ENCODE measurements at places on chromosomes 7 and 10. TPM values are rescaled to one million over a fixed set of nuclear protein-coding genes. Genes with fewer than 3 reads are reported as not detected.

DNA sequence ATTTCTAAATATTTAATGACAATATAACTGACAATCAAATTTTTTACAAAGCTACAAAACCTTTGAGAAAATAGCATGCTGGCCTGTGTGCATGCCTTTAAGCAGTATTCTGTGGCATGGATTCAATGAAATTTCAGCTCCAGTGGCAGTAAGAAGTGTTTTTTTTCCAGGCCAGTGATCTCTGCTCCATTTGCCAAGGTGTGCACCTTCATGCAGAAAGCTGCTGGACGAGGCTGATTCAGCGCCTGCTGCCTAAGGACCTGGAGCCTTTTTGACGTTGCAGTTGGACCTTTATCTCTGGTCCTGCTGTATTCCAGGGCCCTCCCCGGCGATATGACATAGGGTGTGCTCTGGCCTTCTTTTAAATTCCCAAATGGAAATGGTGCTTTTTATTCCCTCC, 26.6 kb downstream of the VWC2 start:
- H3K27ac ChIP-seq, result no peak overlapping the region
- H3K36me3 ChIP-seq, result no peaks in the 10 kb centered on the region
- DNase-seq, result no peak
- no peaks in the 10 kb centered on the region for H3K4me1 ChIP-seq
- no peak overlapping the region for H3K4me3 ChIP-seq
- H3K27me3 ChIP-seq, result no peaks in the 10 kb centered on the region

SEMA4G gene
- total RNA-seq, result 7.6 TPM

DNA sequence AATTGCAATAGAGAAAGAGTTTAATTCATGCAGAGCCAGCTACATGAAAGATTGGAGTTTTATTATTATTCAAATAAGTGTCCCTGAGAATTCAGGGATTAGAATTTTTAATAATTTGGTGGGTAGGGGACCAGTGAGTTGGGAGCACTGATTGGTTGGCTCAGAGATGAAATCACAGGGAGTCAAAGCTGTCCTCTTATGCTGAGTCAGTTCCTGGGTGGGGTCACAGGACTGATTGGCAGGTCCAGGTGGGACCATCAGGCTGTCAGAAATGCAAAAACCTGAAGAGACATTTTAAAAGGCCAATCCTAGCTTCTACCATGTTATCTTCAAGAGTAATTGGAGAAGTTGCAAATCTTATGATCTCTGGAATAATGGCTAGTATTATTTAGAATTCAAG, 56.0 kb upstream of the KAT6B start:
- H3K27ac ChIP-seq, result no peak overlapping the region
- no peaks in the 10 kb centered on the region for H3K36me3 ChIP-seq
- no peak for DNase-seq
- H3K4me3 ChIP-seq, result no peak overlapping the region

SYT15B gene
- total RNA-seq, result not detected

DNA sequence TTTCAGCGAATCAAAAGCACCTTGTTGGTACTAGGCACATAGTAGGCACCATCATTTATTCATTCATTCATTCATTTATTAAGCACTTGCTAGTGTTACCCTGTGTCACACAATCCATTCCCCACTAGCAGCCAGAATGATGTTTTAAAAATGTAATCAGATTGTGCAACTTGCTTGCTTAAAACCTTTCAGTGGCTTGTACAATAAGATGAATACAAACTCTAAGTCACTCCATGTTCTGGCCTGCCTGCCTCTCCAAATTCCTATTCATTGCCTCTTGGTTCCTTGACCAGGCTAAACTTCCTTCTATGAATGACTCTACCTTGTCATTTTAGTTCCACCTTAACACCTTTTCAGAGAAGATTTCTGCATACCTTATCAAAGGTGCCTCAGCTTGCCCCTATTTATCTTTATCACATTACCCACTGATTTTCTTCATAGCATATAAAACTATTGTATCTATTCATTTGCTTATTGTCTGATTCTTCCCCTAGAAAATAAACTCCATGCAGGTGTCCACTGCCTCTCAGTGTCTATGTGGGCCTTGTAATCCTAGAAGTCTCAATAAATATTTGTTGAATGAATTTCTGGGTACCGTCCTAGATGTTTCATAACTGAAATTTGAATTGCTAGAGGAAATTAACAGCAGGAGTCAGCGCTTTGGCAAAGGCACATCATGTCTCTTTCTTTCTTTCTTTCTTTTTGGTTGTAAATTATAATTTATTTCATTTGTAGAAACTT, 169.5 kb downstream of the TMEM26 start:
- no peak for DNase-seq
- H3K4me3 ChIP-seq, result no peak overlapping the region
- no peak overlapping the region for H3K27ac ChIP-seq
- H3K27me3 ChIP-seq, result no peaks in the 10 kb centered on the region
- no peaks in the 10 kb centered on the region for H3K4me1 ChIP-seq

OPN4 gene
- not detected for total RNA-seq

GRCh38 chr10:22002591-22003176, 846 bp downstream of the DNAJC1 start:
- no peaks in the 10 kb centered on the region for H3K27me3 ChIP-seq
- H3K36me3 ChIP-seq, result no peaks in the 10 kb centered on the region
- H3K4me1 ChIP-seq, result no peaks in the 10 kb centered on the region
- DNase-seq, result no peak
- no peak overlapping the region for H3K27ac ChIP-seq

DNA sequence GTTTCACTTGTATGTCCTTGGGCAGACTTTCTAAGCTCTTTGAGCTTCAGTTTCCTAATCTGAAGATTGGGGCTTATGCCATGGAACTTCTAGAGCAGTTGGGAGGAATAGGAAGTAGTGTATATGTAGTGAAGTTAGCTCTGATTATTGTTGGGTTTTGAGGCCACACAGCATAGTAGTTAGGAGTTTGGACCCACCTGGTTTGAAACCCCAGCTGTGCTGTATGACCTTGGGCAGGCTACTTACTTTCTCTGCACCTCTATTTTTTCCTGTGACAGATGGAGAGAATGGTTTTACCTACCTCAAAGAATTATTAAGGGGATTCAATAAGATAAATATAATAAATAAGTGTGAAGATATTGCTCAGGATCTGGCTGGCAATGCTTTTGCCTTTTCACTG, 61.4 kb upstream of the ADRB1 start:
- no peaks in the 10 kb centered on the region for H3K27me3 ChIP-seq
- no peak overlapping the region for H3K4me3 ChIP-seq
- H3K36me3 ChIP-seq, result no peaks in the 10 kb centered on the region
- H3K4me1 ChIP-seq, result no peaks in the 10 kb centered on the region
- DNase-seq, result no peak

DNA sequence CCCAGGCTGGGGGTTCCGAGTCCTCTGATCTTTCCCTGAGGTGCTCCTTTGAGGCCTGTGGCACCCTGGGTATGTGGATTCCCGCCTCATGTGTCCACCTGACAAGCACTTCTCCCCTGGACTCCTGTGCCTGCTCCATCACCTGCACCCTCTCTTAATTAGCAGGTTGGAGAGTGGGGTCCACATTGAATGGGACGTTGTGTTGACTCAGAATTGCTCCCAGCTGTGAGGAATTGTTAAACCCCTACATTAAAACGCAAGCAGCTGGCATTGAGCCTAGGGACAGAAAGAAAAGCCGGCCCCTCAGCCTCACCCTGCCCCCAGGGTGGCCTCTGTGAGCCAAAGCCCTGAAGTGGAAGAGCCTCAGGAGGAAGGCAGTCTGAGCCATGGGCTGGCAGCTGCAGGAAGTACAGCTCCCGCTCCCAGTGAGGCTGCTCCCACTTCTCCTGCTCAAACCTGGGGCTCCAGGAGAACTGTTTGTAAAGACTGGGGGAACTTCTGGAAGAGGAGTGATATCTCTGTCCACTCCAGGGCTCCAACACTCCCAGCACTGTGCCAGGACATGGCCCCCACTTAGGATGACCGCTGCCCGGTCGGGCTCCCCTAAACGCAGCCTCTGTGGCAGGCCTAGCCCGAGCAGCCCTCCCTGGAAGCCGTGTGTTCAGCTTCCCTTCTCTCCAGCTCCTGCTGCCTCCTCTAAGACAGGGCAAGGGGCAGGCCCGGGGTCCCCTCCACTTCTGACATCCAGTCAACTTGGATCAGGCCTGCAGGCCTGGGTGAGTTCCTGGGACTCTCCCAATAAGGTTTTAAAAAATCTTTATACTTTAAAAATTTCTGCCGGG, 1.8 kb upstream of the OPN4 start:
- H3K36me3 ChIP-seq, result no peaks in the 10 kb centered on the region
- no peak overlapping the region for H3K4me3 ChIP-seq
- no peak overlapping the region for H3K27ac ChIP-seq
- 0 out of 2 replicates have a peak, but pooled peaks cover 6% of the 10 kb centered on the region for H3K4me1 ChIP-seq
- no peaks in the 10 kb centered on the region for H3K27me3 ChIP-seq

SPDYE11 gene
- not detected for total RNA-seq

GJD4 gene
- total RNA-seq, result not detected

HOXA5 gene
- not detected for total RNA-seq

ELOVL3 gene
- total RNA-seq, result not detected

CXCL12 gene
- 51.4 TPM for total RNA-seq
